Cardiac ventricle fibroblast (primary cell): ENCODE measurements at places on chromosomes 7 and 10. TPM values are rescaled to one million over a fixed set of nuclear protein-coding genes. Genes with fewer than 3 reads are reported as not detected.

HIPK2 gene
- total RNA-seq, result 69.1 and 72.6 TPM in 2 replicates

WDR86 gene
- total RNA-seq, result 2.4 and 4.6 TPM in 2 replicates

TRIM4 gene
- total RNA-seq, result 32.7 and 33.8 TPM in 2 replicates

BLNK gene
- not detected in 2 replicates for total RNA-seq

CFAP69 gene
- total RNA-seq, result 1.5 and 8.4 TPM in 2 replicates

C10orf71 gene
- not detected in 2 replicates for total RNA-seq

CHN2 gene
- total RNA-seq, result 0.37 and 0.93 TPM in 2 replicates

ARF5 gene
- 223 and 228 TPM in 2 replicates for total RNA-seq
